ENCODE measurements at places on chromosomes 4 and X.

- DNase-seq, result peak; percentile 94
Measured at GRCh38 chr4:156298230-156298629, 344.6 kb upstream of the CTSO start.

DNA sequence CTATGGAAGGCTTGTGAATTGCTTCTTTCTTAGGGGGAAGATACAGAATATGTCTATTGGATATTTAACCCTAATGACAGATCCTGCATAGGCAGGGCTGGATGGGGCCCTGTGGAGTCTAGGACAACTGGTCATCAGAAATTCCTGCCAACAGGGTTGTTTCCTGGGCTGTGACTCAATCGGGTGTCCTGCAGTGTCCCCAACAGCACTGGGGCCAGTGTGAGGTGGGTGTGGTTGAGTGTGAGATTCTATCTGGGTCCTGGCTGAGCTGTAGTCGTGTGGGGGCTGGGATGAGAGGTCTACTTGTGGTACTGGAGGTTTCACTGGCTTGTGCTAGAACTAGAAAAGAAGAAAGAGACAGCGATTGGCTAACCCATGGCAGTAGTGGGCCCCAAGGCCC lies 87.3 kb upstream of the WDR1 start:
- DNase-seq, result no peak

DNA sequence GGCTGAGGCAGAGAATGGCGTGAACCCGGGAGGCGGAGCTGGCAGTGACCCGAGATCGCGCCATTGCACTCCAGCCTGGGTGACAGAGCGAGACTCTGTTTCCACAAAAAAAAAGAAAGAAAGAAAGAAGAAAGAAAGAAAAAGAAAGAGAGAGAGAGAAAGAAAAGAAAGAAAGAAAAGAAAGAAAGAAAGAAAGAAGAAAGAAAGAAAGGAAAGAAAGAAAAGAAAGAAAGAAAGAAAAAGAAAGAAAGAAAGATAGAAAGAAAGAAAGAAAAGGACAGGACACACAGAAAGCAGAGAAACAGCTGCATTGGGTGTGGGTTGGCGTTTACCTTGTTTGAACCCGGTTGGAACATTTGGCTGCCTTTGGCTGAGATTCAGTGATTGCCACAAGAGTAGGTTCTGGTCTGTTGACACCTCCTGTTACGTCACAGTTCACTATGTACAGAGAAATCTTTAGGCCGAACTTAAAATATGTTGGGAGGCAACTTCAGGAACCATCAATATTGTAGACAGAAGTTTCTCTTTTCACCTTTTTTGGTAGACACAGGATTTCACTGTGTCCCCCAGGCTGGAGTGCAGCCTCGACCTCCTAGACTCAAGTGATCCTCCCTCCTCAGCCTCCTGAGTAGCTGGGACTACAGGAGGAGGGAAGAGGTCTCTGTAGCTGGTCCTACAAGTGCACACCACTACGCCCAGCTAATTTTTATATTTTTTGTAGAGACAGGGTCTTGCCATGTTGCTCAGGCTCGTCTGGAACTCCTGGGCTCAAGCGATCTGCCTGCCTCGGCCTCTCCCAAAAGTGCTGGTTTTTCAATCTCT lies 16.3 kb upstream of the PLCXD1 start:
- no peak for DNase-seq

DNA sequence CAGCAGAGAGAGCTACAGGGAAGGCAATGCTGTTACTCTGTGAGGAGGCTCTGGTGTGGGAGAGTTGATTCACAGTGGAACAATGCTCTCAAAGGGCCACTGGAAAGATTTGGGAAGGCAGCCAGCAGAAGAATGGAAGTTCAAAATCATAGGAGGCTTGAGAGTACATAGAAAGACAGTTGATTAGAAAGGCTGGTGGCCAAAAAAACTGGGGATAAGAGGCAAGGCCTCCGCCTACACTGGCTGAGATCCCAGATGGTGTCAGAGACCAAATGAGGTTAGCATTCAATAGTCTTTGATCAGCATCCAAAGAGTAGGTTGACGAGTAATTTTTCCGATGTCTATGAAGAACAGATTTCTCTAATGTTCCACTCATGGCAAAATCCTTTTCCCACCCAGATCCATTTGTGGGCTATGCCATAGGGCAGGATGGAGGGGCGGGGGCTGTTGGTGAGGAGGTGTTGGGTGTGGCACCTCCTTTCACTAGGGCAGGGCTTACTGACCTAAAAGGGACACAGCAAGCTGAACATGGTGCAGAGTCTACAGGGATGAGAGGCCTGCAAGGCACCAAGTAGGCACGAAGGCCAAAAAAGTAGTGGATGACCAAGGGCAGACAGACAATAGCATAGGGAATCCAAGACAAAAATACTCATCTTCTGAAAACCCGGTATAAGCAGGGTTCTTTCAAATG lies 15.1 kb downstream of the TEC start:
- DNase-seq, result peak; percentile 95

DNA sequence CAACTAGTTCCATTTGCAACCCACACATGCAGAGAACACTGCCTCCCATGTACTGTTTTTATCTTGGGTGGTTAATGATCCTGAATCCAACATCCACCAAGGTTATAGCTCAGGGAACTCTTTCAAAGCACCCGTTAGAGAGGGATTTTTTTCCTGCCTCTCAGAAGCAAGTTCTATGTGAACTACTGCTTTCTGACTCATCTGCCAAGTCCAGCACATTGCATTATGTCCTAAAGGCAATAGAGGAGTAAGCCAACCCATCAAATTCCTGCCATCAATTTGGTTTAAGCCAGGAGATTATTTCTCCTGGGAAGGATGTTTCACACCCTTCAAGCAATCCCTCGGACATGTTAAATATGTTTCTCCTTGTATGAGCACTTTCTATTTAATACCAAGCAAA lies 334.5 kb downstream of the GASK1B start:
- no peak for DNase-seq

DNA sequence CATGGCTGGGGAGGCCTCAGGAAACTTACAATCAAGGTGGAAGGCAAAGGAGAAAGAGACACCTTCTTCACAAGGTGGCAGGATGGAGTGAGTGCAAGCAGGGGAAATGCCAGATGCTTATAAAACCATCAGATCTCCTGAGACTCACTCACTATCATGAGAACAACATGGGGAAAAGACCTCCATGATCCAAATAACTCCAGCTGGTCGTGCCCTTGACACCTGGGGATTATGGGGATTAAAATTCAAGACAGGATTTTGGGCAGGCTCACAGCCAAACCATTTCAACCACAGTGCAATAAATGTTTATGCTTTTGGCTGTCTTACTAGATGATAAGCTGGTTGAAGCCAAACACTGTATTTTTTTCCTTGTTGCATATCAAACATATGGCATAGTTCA lies 1112.4 kb downstream of the STIM2 start:
- DNase-seq, result no peak

DNA sequence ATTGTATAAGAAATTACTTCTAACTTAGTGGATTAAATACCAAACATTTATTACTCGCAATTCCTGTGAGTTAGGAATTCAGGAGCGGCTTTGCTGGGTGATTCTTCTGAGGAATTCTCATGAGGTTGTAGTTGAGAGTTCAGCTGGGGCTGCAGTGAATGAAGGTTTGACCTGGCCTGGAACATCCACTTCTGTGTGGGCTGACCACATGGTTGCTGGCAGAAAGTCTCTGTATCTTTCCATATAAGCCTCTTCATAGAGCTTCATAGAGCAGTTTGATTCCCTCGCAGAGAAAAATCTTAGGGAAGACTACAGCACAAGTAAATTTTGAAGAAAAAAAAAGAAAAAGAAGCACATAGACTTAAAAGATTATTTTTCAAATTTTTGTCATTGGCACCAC lies 339.7 kb upstream of the NWD2 start:
- no peak for DNase-seq

GRCh38 chrX:11600578-11600977 lies 65.1 kb downstream of the ARHGAP6 start:
- no peak for DNase-seq

DNA sequence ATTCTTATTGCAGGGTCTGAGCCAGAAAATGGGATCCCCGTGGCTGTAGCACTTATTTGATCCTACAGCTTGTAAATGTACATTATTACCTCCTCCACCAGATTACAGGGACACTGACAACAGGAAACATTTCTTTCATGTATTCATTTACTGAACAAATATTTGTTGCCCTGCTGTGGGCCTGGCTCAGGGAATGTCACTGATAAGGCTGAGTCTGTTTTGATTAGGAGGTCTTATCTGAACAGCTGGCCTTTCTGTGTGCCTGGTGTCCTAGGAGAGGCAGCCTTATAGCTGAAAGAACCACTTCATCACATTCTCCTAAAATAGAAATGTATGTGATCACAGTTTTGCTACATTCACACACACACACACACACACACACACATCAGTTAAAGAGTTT lies 45.5 kb upstream of the PROM1 start:
- DNase-seq, result no peak

GRCh38 chr4:78242071-78242470 lies 184.9 kb downstream of the FRAS1 start:
- DNase-seq, result peak; percentile 8

DNA sequence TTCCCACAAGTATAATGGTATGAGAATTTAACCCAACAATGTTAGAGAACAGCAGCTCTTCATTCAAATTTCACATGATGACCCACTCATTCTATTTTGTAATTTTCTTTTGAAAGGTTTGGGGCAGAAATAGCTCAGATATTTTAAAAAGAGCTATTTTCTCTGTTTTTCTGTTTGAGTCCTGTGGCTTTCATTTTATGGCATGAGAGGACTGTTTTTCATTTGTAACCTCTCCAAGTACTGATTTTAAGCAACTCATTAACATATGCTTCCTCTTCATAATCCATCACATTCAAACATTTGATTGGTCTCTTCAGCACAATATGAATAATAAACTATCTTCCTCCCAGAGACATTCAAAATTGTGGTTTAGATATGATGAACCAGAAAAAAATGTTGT lies 129.0 kb upstream of the TEX13A start:
- no peak for DNase-seq

- DNase-seq, result no peak
Measured at GRCh38 chrX:79161655-79162054, 17.2 kb downstream of the GPR174 start.

DNA sequence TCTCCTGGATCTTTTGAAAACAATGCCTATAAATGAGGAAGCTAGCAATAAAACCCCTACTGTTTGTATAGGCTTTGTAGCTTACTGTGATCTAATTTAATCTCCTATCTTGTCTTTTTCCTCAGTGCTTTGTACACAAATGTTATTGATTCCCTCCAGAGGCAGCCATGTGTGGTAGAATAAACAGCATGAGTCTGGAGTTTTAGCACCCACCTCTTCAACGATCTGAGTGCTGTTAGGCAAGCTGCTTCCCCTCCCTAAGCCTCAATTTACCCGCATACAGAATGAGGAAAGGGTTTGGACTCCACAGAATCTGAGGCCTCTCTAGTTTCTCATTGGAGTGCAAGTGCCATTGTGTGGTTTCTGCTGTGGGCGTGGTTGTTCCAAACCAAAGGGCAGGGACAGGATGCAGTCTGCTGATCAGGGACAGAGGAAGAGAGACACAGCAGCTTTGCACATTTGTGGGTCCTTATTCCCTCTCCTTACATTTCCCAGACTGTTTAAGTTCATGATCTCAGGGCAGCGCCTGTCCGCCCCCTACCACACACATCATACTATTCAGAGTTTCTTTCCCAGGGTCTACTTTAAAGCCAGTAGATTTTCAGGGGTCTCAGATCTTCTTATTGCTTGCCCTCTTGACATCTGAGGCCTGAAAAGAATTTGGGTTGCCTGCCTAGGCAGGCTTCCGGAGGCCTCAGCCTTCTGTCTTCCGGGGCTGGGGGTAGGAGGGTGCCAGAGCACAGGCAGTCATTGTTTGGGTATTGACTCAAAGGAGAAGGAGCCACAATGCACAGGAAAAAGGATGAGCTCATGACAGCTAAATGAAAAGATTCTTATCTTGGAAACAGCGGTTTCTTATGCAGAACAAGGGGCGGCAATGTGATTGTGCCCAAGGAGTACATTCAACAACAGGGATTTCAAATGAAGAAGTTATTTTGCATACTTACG lies 114.9 kb upstream of the TEX13D start:
- peak; percentile 37 for DNase-seq

DNA sequence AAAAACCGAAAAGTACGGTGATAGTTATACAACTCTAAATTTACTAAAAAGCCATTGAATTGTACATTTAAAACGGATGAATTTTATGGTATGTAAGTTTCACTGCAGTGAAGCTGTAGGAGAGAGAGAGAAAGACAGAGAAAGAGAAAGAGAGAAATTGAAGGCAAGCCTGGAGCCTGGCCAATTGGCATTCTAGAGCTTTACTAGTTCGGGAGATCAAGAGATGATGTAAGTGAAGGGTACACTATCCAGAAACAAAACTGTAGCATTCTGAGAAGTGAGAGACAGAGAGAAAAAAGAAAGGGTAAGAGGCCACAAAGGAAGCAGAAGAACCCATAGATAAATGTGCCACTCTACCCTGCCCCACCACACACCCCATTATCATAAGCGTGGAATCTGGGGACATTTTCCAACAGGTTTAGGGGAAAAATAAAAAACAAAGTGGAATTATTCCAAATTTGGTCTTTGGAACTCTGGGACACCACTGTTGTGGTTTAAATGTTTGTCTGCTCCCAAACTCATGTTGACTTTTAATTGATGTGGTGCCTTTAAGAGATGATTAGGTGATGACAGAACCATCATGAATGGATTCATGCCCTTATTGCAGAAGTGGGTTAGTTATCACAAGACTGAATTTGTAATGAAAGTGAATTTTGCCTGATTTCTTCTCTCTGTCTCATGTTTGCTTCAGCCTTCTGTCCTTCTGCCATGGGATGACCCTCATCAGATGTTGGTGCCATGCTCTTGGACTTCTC lies 123.0 kb upstream of the PLS3 start:
- no peak for DNase-seq

- no peak for DNase-seq
Measured at GRCh38 chr4:138688408-138689085, 327.0 kb upstream of the NOCT start.

DNA sequence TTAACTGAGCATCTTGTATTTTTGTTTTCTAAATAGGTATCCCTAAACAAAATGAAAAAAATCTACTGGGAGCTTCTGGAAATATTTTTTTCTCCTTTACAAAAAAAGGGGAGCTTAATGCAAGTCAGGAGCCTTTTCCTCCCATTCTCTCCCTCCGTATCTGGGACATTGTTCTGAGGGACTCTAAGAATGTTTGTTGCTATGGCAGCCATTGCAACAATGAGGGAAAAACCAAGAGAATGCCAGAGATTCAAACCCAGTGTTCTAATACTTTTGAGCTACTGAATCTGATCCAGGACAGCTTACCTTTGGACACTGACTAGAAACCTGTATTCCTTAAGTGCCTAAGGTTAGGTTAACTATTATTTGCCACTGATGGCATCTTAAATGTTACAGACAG lies 485.7 kb upstream of the HS3ST1 start:
- no peak for DNase-seq

DNA sequence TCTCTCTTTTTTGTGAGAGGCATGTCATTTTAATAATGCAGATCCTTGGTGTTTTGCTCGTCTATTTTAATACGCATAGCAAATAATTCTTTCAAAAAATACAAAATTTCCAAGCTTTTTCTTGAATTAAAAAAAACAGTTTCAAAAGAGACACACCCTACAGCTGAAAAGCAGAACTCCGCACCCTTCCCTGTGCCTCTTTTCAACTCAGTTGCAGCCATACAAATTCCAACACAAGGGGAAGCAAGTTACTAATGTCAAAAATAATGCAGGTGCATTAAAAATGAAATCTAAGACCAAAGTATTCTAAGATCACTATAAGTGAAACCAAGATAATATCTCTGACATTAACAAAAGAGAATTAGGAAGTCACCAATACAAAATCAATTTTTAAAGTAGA lies 66.6 kb downstream of the NR3C2 start:
- no peak for DNase-seq

GRCh38 chr4:183342541-183343533 lies 20.6 kb upstream of the CLDN24 start:
- DNase-seq, result no peak

GRCh38 chr4:86496094-86497080 lies 97.7 kb upstream of the PTPN13 start:
- DNase-seq, result peak; percentile 49
